ENCODE measurements at places on chromosomes 5 and 9.

- DNase-seq: no peak
Observed at GRCh38 chr5:87354496-87354895, 58.2 kb downstream of the CCNH start.

- no peak for DNase-seq
Observed at GRCh38 chr5:108786806-108787483, 39.2 kb downstream of the FER start.

DNA sequence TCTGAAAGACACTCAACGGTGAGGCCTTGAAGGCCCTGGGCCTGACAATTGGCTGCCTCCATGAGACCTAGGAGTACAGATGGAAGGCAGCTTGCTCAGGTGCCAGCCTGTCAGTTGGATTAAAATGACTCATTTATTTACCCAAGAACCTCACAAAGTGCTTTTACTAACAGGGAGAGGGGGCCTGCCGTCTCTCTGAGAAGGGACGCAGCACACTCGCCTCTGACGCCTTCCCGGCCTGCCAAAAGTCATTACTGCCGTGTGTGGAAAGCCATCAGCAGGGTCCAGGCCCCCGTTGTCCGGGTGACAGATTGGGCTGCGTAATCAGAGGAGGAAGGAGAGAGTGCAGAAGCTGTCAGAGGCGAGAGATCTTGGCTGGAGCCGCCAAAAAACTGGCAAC is 32.4 kb downstream of the DDX31 start:
- no peak for DNase-seq

GRCh38 chr5:71569748-71570509 is 17.2 kb upstream of the MCCC2 start:
- no peak for DNase-seq

DNA sequence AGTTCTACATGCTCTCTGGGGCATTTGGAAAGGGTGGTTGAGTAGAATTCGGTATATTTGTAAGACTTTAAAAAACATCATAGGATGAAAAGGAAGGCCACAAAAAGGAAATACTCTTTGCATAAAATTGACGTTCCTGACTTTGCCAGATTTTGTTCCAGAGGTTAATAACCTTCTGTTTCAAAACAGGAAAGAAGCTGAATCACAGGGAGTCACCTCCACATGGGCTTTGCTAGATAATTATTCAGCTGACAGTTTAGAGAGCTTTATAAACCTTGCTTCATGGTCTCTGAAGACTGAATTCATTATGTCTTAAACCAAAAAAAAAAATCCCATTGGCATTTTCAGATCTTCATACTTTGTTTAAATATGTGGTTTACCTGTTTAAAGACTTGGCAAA is 203.7 kb downstream of the SEMA6A start:
- peak; percentile 41 for DNase-seq

- DNase-seq: no peak
Observed at GRCh38 chr5:55907927-55908326, 56.8 kb downstream of the IL31RA start.

DNA sequence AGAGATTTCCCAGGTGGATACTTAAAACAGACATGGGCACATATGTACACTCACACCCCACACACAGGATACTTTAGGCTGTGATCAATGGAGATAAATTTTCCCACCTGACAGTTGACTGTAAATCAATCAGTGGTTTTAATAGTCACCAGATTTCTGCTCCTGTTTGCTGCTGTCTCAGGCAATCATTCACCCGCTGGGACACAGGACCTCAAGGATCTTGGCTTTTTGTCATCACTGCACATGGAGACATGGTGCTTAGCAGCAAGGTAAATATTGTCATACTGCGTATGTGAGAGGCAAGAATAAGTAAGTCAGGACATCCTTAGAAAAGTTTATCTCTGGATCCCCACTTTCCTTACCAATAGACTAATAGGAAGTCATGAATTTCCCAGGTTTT is 60.8 kb upstream of the KLF9 start:
- DNase-seq: no peak

DNA sequence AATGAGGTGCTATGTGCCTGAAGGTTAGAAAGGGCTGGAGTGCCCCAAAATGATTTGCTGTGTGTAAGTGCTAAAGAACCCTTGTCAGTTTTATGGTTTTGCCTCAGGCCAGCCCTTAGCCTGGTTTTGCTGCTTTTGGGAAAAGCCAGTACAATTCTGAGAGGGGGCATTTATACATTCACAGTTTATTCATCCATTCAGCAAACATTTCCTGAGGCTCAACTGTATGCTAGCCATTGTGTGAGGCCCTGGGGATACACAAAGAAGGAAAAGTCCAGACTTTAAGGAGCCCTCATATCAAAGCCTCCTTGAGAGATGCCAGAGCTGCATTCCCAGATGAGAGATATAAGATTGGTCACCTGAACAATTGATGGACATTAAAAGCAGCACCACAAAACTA is 115.2 kb upstream of the PLCXD3 start:
- DNase-seq: no peak

DNA sequence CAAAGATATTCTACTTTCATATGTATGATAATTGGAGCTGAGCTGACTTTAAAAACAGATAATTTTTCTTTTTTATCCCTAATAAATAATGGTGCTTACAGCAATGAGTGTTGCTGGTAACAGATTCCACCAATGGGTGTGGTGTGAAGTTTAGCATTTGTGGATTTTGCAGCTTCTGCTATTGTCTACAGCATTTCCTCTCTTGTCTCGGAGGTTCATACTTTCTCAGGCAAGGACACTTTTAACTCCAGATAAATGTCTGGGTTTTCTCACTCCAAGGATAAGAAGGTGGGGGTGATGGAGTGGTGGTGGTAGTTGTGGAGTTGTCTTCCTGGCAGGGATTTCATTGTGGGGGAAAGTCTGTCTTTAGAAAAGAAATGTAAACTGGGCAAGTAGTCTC is 120.0 kb upstream of the CDKN2B start:
- DNase-seq: peak; percentile 65

- peak; percentile 90 for DNase-seq
Observed at GRCh38 chr9:4297151-4297785, 2.6 kb downstream of the GLIS3 start.

GRCh38 chr5:141713616-141714309 is 31.7 kb upstream of the ARAP3 start:
- peak; percentile 33 for DNase-seq

GRCh38 chr5:93805616-93806379 is 64.4 kb upstream of the POU5F2 start:
- DNase-seq: no peak

DNA sequence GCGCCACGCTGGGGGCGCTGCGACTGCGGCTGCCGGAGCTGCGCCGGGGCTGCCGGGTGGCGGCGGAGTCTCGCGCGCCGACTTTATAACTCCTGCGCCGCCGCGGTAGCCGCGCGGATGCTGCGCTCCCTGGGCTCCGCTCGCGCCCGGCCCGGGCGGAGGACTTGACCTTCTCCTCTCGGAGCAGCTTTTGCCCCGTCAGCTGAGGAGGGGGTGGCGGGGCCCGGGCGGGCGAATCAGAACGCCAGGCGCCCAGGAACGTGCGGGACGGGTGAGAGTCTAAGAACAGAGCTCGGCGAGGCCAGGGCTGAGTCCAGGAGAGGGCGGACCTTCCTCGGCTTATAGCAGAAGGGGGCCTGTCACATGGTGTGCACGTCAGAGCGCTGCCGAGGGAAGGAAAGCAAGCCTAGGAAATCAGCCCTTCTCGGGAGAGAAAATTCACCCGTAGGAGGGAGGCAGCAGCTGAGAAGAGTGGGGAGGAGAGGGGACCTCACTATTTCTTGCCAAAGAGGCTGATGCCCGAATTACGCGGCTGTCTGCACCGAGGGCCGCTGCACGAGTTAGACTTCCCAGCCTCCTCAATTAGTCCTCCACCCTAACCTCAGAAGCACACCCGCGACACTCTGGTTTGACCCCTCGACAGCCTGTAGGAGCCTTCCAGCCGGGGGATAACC is at the start of gene FOXD1:
FOXD1 (minus strand) TSS at position 315 of the 674 bp plus-strand sequence. CDS start 415 bp downstream, outside the sequence.
- peak; percentile 94 for DNase-seq

GRCh38 chr5:34867660-34868059 is 28.7 kb downstream of the TTC23L start:
- no peak for DNase-seq

DNA sequence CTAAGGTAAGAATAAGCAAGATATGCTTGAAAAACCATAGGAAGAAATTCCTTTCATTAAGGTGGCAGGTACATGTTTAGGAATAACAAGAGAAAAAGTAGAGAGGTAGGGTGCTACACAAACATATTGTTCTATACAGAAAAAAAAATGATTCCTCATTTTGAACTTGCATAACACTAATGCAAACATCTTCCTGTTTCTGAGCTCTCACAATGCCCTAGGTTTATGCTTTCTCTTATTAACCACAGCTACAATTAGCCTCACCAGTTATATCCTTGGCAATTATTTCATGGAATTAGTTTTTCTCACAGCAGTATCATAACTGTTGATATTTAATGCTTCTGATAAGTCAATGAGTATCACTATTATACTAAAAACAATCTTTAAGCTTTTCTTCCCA is 20.7 kb downstream of the CEMIP2 start:
- no peak for DNase-seq

DNA sequence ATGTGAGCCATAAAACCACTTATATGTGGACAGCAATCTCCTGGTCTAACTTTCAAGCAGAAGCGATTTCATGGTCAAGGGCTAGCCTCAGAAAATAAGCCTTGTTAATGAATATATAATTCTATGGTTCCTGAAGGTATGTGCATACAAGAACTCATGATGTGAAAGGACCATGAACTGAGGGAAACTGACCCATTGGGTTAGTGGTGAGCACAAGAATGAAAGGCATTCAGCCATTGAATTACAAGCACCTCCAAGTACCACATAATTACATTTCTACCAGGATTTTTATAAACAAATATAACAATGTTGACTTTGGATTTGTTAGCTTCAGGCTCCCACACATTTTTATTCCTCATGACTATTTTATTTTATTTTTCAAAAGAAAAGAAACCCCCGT is 459.0 kb downstream of the TLE4 start:
- no peak for DNase-seq

- no peak for DNase-seq
Observed at GRCh38 chr5:16577677-16578076, 39.1 kb downstream of the RETREG1 start.

- DNase-seq: peak; percentile 10
Observed at GRCh38 chr5:109859537-109859936, 169.8 kb downstream of the MAN2A1 start.

DNA sequence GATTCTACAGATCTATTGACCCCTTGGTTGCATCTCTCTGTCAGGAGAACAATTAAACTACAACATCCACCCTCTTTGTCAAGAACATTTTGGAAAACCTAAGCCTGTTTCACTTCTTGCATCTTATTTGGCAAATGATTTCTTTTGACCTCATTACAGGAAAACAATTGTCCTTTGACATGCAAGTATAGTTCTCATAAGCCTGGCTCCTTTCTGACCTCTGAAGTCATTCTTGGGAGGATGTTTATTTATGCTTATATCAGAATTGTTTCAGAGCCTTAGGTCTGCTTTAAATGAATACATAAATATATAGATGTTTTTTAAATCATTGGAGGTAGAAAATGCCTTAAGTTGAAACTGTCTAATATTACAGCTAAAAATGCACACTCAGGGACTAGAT is 361.3 kb upstream of the PTGER4 start:
- no peak for DNase-seq

DNA sequence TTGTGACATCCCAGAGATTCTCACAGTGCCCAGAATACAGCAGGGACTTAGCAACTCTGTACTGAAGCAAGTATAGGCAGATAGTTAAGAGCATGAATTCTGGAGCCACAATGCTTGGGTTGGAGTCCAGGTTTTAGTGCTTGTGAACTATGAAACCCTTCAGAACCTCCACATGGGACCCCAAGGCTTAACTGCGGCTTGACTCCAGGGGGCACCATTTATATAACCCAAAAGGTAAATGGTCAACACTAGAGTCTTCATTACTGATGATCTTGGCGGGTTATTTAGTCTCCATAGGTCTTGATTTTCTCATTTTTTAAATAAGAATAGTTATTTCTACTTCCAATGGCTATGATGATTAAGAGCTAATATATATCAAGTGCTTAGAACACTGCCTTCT is 390.3 kb downstream of the TAF11L14 start:
- no peak for DNase-seq
